Left kidney (tissue), 8 donors: ENCODE measurements at places on chromosomes 1 and 21. TPM values are rescaled to one million over a fixed set of nuclear protein-coding genes. Genes with fewer than 3 reads are reported as not detected.

Gene ZNF692
- 49.7 TPM for polyA plus RNA-seq

Gene TNNI3K
- 2.6 TPM for polyA plus RNA-seq

DNA sequence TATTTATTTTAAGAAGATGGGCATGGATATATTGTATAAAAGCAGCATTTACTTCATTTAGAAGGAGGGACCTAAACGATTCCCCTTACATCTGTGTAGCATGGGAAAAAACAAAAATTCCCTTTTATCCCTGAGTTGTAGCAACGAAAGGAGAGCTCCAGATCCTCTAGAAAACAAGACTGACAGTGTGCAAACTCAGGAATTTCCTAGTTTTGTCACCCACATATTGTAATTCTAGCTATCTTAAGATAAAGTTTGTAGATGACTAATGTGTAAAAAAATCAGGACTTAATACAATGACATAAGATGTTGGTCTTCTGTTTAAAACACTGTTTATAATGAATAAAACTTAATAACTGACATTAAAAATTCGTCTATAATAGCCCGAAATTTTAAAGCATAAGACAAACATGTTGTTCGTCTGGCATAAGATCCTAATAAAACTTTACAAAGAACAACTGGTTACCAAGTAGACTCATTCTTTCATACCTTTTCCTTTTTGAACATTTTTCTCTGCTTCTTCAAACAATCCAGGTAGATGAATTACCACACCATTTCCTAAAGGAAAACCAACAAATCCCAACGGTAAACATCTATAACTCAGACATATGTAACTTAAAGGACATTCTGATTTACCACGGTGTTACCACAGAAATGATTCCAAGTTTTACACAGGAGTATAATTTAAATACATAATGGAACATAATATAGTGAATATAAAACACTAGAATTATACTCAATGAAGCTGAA, 15.2 kb downstream of the ADSS2 start:
- DNase-seq, result no peak

DNA sequence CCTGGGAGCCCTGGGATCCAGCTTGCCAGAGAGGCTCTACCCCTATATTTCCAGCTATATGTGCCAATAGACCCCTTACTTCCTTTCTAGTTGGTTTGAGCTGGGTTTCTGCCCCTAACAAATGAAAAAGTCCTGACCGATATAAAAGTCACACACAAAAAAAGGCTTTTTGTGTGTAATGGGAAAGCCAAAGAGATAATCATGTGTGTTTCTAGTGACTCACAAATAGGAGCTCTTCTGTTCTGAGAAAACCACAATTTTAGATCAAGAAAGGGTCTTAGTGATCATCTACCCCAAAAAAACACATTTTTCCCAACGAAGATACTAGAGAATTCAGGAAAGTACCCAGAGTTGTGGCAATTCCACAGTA, 23.0 kb upstream of the PLEKHA6 start:
- DNase-seq, result no peak

DNA sequence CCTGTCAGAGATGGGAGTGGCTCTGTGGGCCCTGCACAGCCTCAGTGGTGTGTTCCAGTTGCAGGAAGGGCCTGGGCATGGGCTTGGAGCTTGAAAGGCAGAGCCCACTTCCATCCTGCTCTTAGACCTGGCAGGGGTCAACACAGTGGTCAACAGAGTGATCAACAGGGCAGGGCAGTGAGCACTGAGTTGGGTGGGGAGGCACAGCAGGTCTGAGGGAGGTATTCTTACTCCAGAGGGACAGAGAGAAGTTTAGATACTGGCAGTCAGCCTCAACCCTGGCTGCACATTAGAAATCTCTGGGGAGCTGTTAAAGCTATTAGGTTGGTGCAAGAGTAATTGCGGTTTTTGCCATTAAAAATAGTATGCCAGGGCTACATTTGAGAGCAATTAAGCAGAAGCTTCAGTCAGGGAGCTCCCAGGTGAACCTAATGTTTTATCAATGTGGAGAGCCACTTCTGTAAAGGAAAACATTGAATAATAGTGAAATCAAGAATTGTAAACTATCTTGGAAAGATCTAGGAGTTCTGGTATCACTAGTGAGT, 37.7 kb downstream of the SH3BGR start:
- DNase-seq, result no peak

Gene NUP133
- polyA plus RNA-seq, result 52.0 TPM

Gene RNASEL
- 12.7 TPM for polyA plus RNA-seq

GRCh38 chr21:44583089-44583799, 2.8 kb upstream of the KRTAP10-5 start:
- DNase-seq, result peak; percentile 51

Gene DPT
- not detected for polyA plus RNA-seq

Gene CACNA1S
- 0.53 TPM for polyA plus RNA-seq

Gene KRTAP7-1
- not detected for polyA plus RNA-seq

DNA sequence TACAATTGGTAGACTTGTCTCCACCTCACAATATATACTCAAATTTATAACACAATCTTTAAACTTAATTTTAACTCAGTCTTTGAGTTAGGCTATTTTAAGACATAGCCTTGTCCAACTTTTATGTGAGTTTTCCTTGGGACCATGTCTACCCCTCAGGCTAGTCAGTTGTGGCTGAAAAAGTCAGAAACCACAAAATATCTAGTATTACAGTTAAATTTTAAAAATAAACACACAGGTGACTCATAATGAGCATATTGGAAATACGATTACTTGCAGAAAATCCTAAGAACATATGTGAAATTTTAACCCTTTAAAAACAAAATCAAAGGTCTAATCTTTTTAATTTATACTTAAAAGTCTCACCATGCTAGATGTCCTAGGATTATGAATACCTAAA, 4.8 kb upstream of the ASB17 start:
- no peak for DNase-seq

DNA sequence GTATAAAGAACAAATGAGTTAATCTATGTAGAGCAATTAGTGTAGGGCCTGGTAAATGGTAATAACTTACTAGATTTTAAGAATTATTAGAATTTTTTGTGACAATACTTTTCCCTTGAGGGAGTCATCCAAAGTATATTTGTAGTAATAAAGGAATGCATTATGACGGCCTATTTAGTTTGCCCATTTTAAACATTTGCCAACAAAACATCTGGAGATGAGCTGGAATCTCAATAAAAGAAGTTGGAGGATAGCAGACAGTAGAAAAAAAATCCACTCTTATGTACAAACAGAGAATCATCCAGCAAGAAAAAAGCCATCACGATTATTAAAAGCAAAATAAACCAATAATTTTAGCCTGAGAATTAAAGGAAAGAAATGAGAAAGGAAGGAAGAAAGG, 567.3 kb upstream of the ADAMTS5 start:
- no peak for DNase-seq

GRCh38 chr1:240833075-240833474, 221.1 kb upstream of the GREM2 start:
- no peak for DNase-seq
